ENCODE measurements at places on chromosomes 16 and 17. TPM values are rescaled to one million over a fixed set of nuclear protein-coding genes. Genes with fewer than 3 reads are reported as not detected.

Gene METTL9
- total RNA-seq = 145 TPM

Gene GP1BA
- total RNA-seq = under 0.01 TPM

Gene OR1A1
- not detected for total RNA-seq

Gene KCNJ18
- total RNA-seq = not detected

Gene CD300LD
- not detected for total RNA-seq

Gene TMEM204
- 8.9 TPM for total RNA-seq

Gene RNF43
- total RNA-seq = not detected

Gene SPNS3
- not detected for total RNA-seq

Gene FBXW10
- not detected for total RNA-seq

Gene CCL22
- total RNA-seq = not detected

Gene DECR2
- total RNA-seq = 2.6 TPM

Gene CCL5
- total RNA-seq = 0.52 TPM

Gene HOXB1
- total RNA-seq = not detected

Gene PDE6G
- 1.0 TPM for total RNA-seq

Gene RAB26
- total RNA-seq = not detected

Gene GPRC5B
- total RNA-seq = 38.6 TPM

Gene PPM1E
- 1.0 TPM for total RNA-seq

Gene FOXJ1
- under 0.01 TPM for total RNA-seq

Gene CCL8
- total RNA-seq = 1.0 TPM

Gene RDM1
- total RNA-seq = not detected

Gene KRTAP3-2
- total RNA-seq = not detected

Gene FOXL1
- total RNA-seq = under 0.01 TPM

Gene CHST4
- total RNA-seq = not detected

Gene KRTAP4-7
- not detected for total RNA-seq

Gene CDT1
- 6.3 TPM for total RNA-seq

Gene EXOC3L1
- 5.2 TPM for total RNA-seq

Gene SLC35G6
- total RNA-seq = not detected

Gene CCL14
- total RNA-seq = 1.6 TPM

Gene VAT1L
- 5.2 TPM for total RNA-seq

Gene PPP1R1B
- total RNA-seq = 3.1 TPM

Gene PHAF1
- 17.7 TPM for total RNA-seq

Gene CEP295NL
- total RNA-seq = 1.6 TPM

Gene MT1E
- total RNA-seq = 18.8 TPM

Gene NOG
- 8.9 TPM for total RNA-seq

Gene ATP5PD
- 247 TPM for total RNA-seq

Gene AANAT
- not detected for total RNA-seq

Gene KRT36
- not detected for total RNA-seq

Gene KRT13
- not detected for total RNA-seq

Gene TSR3
- 48.5 TPM for total RNA-seq

Gene TP53TG3C
- not detected for total RNA-seq

Gene TP53TG3B
- not detected for total RNA-seq

Gene IGSF6
- 3.1 TPM for total RNA-seq

Gene WNT3
- total RNA-seq = 1.0 TPM

Gene KRT31
- 3.1 TPM for total RNA-seq

Gene TSNAXIP1
- total RNA-seq = 0.52 TPM

Gene YBX2
- 0.52 TPM for total RNA-seq

Gene TP53I13
- total RNA-seq = 26.1 TPM

Gene NACA2
- not detected for total RNA-seq

Gene TNFSF13
- 2.1 TPM for total RNA-seq

Gene ITGAD
- under 0.01 TPM for total RNA-seq

Gene SCNN1B
- not detected for total RNA-seq

Gene OTOP3
- not detected for total RNA-seq

Gene CACNG1
- total RNA-seq = 43.3 TPM

Gene ABCA5
- 18.8 TPM for total RNA-seq

Gene TNFRSF13B
- total RNA-seq = not detected

Gene TEX19
- total RNA-seq = 0.52 TPM

Gene BAIAP2
- total RNA-seq = 7.3 TPM

Gene AOC2
- total RNA-seq = 0.52 TPM

Gene SEZ6L2
- total RNA-seq = 2.1 TPM
